Forelimb muscle (tissue), 1 donor: ENCODE measurements at places on chromosomes 16 and 17.

- DNase-seq = no peak
Measured at GRCh38 chr17:50066995-50067394, 11.1 kb downstream of the ITGA3 start.

- no peak for DNase-seq
Measured at GRCh38 chr16:12964461-12964860, 63.1 kb downstream of the SHISA9 start.

GRCh38 chr16:68776821-68777485 lies 39.9 kb downstream of the CDH1 start:
- DNase-seq = no peak

DNA sequence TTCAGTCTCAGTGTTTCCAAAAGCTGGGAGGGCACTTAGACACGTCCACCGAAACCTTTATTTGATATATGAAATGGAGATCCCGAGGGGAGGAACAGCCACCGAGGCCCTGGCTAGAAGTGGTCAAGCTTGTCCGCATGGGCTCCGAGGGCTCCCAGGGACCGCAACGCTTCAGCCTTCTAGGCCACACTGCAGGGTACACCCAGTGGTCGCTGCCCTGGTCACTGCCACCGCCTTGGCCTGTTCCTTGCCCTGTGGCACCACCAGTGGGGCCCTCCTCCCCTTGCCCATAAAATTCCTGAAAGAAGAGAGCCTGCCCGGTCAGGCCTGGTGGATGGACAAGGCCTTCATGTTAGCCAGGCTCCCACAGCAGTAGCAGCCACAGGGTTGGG lies 43.8 kb upstream of the SMPD3 start:
- no peak for DNase-seq

- no peak for DNase-seq
Measured at GRCh38 chr16:3094289-3095027, 4.6 kb downstream of the ZSCAN10 start.

DNA sequence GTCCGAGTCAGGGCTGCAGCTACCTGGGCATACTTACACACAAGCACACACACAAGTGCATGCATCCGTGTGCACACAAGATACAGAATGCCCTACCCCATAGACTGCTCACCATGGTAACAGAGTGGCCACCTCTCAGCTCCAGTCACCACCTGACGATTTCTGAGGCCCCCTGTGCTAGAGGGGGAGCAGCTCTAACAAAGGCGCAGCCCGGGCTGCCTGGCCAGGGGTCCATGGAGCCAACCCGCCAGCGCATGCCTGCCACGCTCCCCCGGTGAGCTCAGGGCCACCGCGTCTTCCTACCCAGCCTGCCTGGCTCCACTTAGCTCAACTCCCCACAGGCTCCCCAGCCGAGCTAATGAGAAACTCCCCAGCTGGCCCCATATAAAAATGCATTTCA lies 75.5 kb downstream of the ZNF423 start:
- DNase-seq = no peak

- DNase-seq = no peak
Measured at GRCh38 chr16:58459344-58460218, 40.4 kb upstream of the NDRG4 start.

- DNase-seq = no peak
Measured at GRCh38 chr17:8821446-8822105, 22.4 kb upstream of the MFSD6L start.

GRCh38 chr16:86354641-86355513 lies 155.4 kb upstream of the FOXF1 start:
- no peak for DNase-seq

GRCh38 chr17:80452173-80452915 lies 24.1 kb downstream of the NPTX1 start:
- DNase-seq = no peak

GRCh38 chr17:1153795-1154546 lies 25.8 kb downstream of the ABR start:
- no peak for DNase-seq

DNA sequence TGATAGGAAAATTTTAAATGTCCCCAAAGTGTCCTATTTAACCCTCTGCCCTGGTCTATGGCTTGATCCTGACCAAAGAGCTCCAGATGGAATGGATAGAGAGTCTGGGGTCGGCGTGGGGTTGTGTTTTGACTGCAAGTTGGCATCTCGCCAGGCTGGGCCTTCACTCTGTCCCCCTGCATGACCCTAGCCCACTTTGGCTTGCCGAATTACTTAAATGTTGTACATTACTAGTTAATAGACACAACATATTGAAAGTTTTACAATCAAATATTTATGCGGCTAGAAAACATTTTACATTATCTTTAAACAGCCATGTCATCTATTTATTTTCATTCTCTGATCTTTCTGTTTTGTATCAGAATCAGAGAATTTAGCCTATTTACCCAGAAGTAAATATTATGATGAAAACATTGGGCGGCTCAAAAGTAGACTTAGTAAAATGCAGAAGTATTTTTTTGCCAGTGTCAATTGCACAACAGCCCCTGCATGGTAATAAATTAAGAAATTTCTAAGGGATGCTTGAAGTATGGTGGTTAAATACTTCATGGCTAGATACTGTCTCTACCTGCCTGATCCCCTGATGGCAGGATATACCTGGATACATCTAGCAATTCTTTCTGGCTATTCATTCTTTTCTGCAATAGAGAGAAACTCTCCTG lies 18.8 kb upstream of the MYOCD start:
- no peak for DNase-seq

DNA sequence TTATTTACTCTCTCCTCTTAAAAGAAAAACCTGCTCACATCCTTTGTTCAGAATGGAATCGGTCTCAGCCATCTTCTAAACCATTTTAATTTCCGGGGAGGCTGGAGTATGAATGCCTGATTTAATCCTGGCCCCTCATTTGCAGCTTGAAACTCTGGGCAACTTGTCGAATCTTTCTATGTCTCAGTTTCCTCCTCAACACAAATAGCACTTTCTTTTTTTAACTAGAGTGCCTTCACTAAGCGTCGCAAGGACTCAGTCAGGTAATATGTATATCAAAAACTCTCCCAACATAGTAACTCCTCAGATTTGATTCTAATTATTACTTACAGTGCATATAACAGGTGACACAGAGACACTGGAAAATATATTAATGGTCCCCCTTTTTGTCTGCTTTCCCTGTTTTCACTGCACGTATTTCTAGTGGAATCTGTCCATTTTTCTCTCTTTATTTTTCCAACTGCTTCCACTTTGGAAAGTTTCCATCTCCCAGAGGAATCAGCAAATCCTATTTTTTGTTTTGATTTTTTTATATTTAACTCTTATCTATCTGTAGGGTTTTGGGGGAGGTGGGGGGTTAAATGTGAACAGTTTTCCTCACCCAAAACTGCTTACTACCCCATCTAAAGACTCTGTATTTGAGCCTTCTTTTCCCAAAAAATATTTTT lies 18.6 kb downstream of the SNN start:
- DNase-seq = no peak

DNA sequence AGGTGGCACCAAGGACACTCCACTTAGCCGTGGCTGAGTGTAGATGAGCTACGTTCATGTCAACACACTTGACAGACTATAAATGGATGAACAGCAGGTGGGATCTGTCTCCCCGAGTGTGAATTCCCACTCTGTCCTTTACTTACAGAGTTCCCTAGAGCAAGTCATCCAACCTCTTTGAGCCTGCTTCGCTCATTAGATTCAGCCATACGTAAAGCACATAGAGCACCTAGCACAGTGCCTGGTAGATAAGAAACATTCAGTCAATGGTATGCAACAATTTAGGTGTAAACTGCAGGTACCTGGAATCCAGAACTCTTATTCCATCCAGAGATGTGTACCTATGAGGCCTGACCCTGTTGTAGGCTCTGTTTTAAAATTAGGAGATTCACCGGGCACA lies 227.8 kb upstream of the C16orf82 start:
- DNase-seq = no peak

DNA sequence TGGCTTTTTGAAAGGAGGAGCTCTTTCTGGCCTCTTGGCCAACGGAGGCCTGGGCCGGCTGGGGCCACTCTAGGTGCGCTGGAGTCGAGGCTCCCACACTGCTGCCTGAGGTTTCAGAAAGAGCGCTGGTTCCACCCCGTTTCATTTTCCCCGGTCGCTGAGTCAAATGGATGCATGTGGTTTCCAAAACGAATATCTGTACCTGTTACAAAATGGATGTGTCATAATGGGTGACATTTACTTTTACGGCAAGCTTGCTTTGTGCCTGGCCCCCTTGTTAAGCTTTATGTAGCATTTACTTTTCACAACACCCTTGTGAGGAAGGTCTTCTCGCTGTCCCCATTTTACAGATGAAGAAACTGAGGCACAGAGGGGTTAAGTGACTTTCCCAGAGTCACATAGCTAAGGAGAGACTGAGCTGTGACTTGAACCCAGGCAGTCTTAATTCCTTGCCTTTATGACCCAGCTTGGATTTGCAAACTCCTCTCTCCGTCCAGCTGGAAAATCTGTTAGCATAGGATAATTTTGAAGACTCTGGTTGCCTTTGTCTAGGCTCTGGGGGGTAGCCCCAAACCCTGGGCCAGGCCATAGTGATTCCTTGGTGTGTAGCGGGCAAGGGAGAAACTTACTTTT lies 10.6 kb downstream of the KSR1 start:
- DNase-seq = no peak

DNA sequence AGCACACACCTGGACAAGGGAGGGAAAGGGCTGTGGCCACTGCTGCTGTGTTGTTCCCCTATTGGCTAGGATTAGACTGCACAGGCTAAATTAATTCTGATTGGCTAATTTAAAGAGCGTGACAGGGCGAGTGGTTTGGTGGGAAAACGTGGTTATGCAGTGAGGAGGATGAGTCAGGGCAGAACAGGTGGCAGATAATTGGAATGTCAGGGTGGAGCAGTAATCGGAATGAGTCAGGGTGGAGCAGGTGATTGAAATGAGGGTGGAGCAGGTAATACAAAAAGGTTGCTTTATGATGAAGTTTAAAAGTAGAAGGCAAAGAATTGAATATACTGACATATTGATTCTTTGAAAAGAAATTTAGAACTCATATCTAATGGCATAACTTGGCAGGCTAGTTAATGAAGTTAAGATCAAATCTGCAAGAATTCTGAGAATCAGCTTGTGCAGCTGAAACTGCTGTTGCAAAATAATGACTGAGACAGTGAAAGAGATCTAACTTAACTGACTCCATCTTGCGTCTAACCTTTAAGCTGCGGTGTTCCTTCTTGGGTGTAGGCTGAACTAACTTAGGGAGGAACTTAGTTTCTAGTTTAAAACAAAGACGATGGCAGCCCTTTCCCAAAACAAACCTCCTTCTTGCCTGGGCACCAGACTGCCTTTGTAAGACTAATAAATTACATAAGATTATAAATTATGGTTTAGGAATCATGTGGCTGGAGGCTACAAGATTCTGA lies 174.3 kb downstream of the UTP18 start:
- no peak for DNase-seq

GRCh38 chr17:43515656-43516055 lies 30.5 kb downstream of the ETV4 start:
- DNase-seq = no peak

- no peak for DNase-seq
Measured at GRCh38 chr17:81431545-81432482, 36.6 kb downstream of the BAHCC1 start.

- no peak for DNase-seq
Measured at GRCh38 chr16:70697594-70698170, 11.8 kb upstream of the MTSS2 start.

GRCh38 chr17:44745301-44745700 lies 13.5 kb upstream of the ADAM11 start:
- no peak for DNase-seq

- peak; percentile 34 for DNase-seq
Measured at GRCh38 chr17:35747540-35748017, 5.5 kb downstream of the GAS2L2 start.

GRCh38 chr17:76686538-76687297 lies 24.0 kb downstream of the MXRA7 start:
- no peak for DNase-seq

DNA sequence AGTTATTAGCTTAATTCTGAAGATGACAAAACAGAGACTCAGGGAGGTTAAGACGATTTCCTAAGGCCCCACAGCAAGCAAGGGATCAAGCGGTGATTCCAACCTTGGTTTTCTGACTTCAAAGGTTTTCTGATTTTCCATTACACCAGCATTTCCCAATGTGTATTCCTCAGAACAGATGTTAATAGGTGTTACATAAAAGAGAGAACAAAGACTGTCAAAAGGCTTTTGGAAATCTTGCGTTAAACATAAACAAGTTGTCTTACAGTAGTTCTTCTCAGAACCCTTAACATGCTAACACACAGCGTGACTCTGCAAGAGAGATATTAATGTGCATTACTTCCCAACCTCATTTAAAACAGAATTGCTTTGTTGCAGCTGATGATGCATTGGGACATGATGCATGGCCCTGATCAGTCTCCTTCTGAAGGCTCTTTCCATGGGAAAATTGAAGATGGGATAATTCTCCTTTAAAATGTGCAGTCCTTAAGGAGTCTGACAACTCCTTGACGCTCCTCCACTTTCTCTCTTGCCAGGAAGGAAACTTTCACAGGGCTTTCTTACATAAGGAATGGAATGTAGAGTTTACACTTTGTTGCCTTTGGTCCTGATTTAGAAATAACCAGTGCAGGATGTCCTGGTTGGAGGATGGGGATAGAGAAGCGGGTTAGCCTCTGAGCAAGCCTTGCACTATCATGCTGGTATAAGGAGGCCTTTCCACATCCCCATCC lies 21.5 kb upstream of the MMD start:
- no peak for DNase-seq

DNA sequence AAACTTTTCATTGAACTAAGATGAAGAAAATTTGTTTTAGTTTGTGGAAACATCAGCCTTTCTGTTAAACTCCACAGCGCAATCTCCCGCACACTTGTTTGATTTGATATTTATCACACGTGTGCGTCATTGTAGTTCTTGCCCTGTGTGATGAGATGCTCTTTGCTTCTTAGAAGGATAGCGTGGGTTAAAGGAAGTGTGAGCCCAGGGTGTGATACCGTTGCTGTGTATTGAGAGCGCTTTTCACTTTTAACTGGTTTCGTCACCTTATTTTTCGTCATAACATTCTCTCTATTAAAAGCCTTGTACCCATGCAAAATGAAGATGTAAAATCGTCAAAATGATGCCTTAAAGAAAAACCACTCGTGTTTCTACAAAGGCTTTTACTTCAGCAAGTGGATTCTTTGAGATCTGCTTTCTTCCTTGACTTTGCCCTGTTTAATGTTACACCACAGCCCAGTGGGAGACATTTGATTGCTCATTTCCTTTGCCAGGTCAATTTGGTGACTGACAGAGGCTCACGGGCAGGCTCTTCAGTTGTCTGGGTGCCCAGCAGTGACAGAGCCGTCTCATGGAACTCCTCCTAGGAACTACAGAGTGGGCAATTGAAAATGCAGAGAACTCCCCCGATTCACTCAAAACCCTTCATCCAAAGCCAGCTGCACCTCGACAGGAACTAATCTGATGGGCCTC lies 61.1 kb downstream of the RPA1 start:
- no peak for DNase-seq

GRCh38 chr17:10805911-10806310 lies 2.0 kb upstream of the TMEM238L start:
- DNase-seq = no peak
